Endodermal cell (in vitro differentiated cells): ENCODE measurements at places on chromosomes 3 and 15. TPM values are rescaled to one million over a fixed set of nuclear protein-coding genes. Genes with fewer than 3 reads are reported as not detected.

ZNF501 gene
- 6.6 and 8.5 TPM in 2 replicates for total RNA-seq

ZNF80 gene
- not detected in 2 replicates for total RNA-seq

CFAP20DC gene
- 6.2 to 6.5 TPM (median 6.4 TPM) in 3 replicates for total RNA-seq

XCR1 gene
- total RNA-seq: not detected in 3 replicates

GOLGA8J gene
- not detected in 2 replicates for total RNA-seq

FEZF2 gene
- total RNA-seq: not detected in 2 replicates

PFN2 gene
- 150 to 159 TPM (median 157 TPM) in 3 replicates for total RNA-seq

FRMD5 gene
- 4.5 to 8.2 TPM (median 7.0 TPM) in 3 replicates for total RNA-seq

- DNase-seq: no peak
These were observed 241.3 kb downstream of the ITPR1 start for GRCh38 chr3:4734454-4734853.

DNA sequence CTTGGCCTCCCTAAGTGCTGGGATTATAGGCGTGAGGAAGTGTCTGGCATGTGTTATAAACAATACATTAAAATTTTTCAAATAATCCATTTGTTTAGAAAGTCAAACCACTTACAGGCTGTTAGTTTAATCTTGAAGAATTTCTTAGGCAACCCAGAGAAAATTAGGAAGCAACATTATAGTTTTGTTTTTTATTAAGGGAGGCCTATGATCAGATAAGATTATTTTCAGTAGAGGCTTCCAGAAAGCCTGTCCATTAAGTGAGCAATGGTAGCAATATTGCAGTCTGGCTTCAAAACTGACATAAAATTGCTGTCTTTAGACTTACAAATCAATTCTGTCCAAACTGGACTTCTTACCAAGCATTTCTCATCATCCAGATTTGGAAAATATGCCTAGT, 49.6 kb downstream of the CD47 start:
- no peak for DNase-seq

DNA sequence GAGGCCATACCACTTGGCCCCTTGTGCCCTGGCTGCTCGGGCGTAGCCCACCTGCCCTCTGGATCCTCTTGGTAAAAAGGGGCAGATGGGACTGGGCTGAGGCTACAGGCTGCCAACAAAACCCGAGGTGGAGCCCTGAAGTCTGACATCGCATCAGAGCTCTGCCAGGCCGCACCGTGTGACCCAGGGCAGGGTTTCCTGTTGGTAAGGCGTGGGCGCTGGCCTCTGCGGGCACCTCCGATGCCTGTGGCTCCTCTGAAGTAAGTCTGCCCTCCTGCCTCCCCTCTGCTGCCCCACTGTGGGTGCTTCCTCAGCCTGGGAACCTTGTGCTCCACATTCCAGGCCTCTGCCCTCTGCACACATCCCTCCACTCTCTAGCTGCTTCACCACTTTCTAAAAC, 8.9 kb downstream of the CHDH start:
- no peak for DNase-seq

- no peak for DNase-seq
These were observed 14.6 kb upstream of the POLG start for GRCh38 chr15:89349206-89349558.

DNA sequence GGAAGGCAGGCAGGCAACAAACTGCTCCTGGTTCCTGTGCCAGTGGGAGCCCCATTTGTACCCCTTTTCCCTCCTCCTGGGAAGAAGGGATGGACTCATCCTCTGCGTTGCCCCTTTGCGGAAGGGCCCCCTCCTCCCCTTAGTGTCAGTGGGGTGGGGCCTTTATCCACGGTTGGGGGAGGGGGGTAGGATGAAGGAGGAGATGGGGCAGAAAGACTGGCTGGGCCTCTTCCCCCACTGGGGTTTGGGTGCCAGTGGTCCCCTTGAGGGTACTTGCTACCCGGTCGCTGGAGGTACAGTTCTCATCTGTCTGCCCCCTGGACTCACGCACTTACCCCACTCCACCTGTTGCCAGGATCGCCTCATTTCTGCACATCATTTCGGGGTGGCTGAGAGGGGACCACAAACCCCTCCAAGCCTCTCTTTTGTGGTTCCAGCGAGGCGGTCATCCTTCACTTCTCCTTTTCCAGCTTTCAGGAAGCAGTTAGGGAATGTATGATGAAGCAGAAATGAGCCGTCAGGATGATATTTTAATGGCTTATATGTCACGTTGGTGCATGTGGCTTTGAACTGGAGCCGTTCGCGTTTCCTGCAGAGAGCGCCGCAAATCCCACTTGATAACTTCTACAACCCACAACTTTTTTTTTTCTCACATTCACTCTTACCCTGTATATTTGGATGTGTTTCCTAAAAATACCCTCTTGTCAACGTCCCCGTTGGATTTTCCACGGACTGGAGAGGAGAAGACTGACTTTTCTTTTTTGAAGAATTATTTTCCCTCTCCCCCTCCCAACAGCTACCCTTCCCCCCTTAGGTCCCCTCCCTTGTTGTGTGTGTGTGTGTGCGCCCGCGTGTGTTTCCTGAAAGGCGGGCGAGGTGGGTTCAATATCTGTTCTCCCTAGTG, at the start of gene ZIC4:
Gene ZIC4, minus strand, starts transcription at position 516 of the 904 bp plus-strand sequence. CDS start 3,746 bp downstream, outside the sequence.
- DNase-seq: peak; percentile 42

GRCh38 chr3:102712896-102713295, 278.1 kb downstream of the ZPLD1 start:
- no peak for DNase-seq

DNA sequence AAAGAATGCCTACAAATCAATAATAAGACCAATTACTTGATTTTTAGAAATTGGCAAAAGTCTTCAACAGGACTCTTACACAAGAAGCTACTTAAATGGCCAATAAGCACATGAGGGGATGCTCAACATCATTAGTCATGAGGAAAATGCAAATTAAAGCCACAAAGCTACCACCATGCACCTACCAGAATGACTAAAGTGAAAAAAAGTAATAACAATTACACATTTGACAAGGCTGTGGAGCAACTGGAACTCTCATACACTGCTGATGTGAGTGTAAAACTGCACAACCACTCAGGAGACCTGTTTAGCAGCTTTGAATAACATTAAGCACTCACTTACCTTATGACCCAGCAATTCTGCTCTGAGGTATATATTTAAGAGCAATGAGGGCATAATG, 68.4 kb downstream of the PPCDC start:
- no peak for DNase-seq

GRCh38 chr3:140627756-140628155, 50.1 kb upstream of the TRIM42 start:
- DNase-seq: no peak

GRCh38 chr3:86794361-86795065, 196.4 kb downstream of the VGLL3 start:
- DNase-seq: no peak

GRCh38 chr15:89656116-89656815, 999 bp upstream of the KIF7 start:
- no peak for DNase-seq

- no peak for DNase-seq
These were observed 45.5 kb downstream of the SLC28A1 start for GRCh38 chr15:84929795-84930603.

DNA sequence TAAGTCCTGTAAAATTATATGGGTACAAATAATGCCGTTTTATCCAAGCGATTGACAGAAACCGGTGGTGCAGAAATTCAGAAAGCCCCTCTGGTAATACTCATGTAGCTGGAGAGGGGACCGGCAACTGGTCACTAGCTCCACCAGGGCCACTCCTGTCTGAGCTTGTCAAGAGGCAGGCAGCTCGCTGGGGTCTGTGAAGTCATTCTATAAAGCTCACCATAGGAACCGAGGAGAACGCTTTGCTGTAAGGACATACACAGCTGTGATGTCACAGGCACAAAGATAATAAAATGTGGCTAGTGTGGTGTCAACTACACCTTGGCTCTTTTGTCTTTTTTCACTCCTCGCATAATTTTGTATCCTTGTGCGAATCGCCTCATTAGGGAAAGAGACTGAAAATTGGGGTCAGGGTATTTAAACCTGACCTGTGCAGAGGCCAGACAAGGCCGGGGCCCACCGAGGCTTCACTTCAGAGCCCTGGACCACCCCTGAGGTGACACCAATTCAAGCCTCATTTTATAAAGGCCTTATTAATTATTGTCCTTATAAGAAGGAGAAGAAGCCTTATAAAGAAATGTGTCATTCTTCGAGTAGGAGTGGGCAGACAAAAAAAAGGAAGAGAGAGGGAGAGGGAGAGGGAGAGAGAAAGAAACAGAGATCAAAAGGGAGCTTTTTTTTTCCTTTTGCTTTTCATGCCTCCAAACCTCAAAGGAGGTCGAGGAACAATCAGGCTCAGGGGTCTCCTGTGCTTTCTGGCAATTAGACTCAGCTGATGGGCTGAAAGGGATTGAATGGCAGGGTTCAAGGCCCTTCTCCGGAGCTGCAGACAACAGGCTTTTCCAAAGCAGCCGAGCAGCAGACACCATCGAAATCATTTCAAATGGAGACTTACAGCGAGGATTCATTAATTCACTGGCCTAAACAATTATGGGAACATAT, 813.3 kb upstream of the ARRDC4 start:
- DNase-seq: no peak

DNA sequence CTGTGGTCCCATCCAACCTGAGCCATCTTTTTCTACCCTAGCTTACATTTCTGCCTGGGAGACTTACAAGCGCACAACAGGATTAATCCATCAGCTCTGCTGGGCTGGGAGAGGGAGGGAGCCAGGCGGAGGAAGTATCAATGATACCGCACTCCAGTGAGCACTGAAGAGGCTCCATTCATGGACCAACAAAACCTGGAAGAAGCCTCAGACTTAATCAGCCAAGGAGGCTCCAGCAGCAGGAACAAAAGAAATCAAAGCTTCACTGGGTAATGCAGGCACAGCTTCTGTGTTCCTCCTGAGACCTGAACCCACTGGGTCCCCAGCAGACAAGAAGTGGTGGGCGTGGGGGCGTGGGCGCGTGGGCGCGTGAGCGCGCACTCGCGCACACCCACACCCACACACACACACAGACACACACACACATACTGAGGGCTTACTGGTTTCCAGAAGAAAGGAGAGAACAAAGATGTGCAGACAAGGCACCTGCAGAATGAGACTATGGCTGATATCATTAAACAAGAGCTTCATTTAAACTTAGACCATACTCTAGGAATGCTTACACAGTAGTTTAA, 87.0 kb upstream of the BOC start:
- no peak for DNase-seq

DNA sequence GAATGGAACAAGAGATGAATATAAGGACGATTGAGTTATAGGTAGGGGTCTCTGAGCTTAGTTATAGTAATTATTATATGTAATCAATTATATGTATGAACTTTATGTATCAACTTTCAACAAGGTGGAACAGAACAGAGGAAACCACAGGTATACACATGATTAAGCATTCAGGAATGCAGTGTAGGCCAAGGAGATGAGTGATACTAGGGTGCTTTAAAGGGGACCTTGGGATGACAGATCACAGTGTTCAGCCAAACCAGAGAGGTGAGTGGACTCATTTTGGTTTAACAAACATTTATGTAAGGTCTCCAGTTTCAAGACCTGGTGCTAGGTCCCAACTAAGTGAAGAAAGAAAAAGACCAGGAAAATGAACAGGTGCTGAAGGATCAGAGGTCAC, 895.5 kb downstream of the ROBO2 start:
- no peak for DNase-seq

DNA sequence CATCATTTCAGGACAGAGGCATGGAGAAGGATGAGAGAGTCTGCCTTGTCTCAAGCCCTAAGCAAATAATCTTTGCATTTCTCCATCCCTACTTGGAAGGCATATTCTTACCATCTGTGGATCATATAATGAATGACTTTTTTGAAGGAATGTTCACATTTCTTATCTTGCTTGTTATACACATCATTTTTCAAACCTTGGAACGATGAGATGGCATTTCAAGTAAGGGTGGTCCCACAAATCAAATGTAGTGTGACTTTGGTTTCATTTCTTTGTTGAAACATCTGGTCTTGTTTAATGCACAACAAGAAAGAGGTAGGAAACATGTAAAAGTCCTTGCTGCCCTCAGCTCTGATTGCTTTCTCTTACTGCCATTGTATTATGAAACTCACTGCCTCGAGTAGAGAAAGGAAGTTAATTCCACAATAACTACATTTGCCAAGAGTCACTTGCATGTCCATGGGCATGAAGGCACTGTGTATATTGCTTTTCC, 32.1 kb downstream of the RBMS3 start:
- DNase-seq: no peak

- DNase-seq: no peak
These were observed 93.3 kb downstream of the ATP1B3 start for GRCh38 chr3:141969711-141970110.

GRCh38 chr3:89414270-89414669, 306.8 kb downstream of the EPHA3 start:
- DNase-seq: no peak

DNA sequence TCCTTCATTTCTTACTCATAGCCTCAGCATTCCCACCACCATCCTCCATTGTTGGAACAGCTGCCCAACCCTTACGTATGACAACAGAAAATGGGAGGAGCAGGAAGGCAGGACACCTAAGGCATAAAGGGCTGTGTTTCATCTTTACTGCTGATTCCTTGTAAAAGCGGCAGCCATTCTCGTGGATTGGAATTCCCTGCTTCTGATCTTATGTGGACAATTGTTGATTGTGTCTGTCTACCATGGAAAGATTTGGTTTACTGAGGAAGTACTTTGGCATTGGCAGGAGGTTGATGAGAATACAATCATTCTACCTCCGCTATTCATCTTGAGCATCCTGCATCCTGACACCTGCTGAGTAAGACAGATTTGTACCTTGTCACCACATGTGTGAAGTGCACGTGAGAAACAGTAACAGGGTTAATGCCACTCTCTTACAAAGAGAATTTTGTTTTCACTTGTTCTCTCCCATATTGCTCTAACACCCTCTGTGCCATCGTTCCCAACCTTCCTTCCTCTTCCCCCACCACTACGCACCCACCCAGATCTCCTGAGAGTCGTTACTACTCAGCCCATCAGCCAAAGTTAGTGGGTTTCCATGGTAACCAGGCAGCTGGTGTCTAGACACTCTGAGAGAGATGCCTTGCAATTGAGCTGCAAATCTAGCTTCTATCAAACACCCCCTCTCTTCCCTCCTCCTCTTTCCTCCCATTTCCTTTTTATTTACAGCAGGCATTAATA, 75.7 kb downstream of the GAP43 start:
- peak; percentile 73 for DNase-seq

GRCh38 chr3:194097141-194097882, 38.6 kb upstream of the HES1 start:
- DNase-seq: peak; percentile 73

- DNase-seq: no peak
These were observed 171.0 kb downstream of the TLE3 start for GRCh38 chr15:69926721-69927120.

DNA sequence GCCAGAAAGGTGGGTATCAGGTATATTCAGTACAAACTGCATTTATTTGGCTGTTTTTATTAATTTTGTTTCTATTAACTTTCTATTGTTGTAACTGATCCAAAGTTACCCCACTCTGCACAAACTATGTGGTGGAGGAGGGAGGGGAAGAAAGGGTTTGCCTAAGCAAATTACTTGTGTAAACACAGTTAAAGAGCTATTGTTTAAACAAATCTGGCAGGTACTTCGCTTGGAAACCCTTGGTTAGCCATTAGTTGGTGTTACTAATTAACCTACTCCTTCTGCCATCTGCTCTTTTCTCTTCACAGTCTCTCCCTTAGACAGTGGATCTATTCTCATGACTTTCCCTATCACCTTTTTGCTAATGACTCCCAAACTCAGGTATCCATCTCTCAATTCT, 328.4 kb upstream of the NECTIN3 start:
- no peak for DNase-seq
